Activated CD8-positive, alpha-beta memory T cell treated with anti-CD3 and anti-CD28 coated beads, Interleukin-2, amount 50 U/mL, for 4 hours (primary cell): ENCODE measurements at places on chromosomes 11 and 22.

GRCh38 chr11:100776212-100776896 lies 89.3 kb downstream of the ARHGAP42 start:
- DNase-seq, result no peak

GRCh38 chr22:38454353-38455075 lies 485 bp downstream of the KCNJ4 start:
- no peak for DNase-seq

- DNase-seq, result no peak
Observed at GRCh38 chr11:120882175-120882574, 141.7 kb upstream of the TBCEL start.

- DNase-seq, result no peak
Observed at GRCh38 chr11:45366619-45367190, 80.6 kb upstream of the SYT13 start.

- no peak for DNase-seq
Observed at GRCh38 chr11:46755962-46756361, 36.9 kb downstream of the F2 start.

DNA sequence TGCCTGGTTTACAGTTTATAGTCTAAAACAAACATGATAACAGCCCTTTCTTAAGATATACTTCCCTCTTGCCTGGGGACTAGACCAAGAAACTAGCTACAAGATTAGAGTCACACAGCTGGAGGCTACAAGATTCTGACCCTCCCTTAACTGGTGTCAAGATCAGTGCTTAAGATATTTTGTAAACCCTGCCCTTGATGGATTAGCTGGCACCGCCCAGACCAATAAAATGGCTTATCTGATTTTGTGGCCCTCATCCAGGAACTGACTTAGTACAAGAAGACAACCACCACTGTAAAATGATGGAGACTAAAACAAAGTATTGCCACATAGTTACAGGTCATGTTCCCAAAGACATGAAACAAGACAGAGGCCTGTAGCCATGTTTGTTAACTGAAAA lies 53.4 kb downstream of the FAM181B start:
- no peak for DNase-seq

GRCh38 chr22:37750596-37751162 lies 53.8 kb downstream of the TRIOBP start:
- DNase-seq, result no peak

DNA sequence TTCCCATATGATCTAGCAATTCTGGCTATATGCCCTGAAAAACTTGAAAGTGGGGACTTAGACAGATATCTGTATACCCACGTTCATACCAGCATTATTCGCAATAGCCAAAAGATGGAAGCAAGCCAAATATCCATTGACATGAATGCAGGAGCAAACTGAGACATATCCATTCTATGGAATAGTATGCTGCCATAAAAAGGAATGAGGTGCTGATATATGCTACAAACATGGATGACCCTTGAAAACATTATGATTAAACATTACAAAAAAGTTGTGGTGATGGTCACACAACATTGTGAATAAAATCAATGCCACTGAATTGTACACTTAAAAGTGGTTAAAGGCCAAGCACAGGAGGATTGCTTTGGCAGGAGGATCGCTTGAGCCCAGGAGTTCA lies 25.5 kb downstream of the MFNG start:
- DNase-seq, result no peak

GRCh38 chr11:74670171-74670570 lies 61.1 kb downstream of the CHRDL2 start:
- no peak for DNase-seq

DNA sequence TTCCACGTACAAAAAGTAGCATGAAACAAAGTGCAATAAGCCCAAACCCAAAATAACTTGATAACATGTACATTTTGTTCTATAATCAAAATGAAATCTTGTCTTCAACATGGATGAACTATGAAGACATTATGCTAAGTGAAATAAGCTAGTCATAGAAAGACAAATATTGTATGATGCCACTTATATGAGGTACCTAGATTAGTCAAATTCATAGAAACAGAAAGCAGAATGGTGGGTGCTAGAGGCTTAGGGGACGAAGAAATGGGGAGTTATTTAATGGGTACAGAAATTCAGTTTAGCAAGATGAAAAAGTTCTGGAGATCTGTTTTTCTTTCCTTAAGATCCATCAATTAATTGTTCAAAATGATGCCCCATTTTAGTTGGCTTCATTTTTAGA lies 7.5 kb downstream of the PGM2L1 start:
- DNase-seq, result no peak

DNA sequence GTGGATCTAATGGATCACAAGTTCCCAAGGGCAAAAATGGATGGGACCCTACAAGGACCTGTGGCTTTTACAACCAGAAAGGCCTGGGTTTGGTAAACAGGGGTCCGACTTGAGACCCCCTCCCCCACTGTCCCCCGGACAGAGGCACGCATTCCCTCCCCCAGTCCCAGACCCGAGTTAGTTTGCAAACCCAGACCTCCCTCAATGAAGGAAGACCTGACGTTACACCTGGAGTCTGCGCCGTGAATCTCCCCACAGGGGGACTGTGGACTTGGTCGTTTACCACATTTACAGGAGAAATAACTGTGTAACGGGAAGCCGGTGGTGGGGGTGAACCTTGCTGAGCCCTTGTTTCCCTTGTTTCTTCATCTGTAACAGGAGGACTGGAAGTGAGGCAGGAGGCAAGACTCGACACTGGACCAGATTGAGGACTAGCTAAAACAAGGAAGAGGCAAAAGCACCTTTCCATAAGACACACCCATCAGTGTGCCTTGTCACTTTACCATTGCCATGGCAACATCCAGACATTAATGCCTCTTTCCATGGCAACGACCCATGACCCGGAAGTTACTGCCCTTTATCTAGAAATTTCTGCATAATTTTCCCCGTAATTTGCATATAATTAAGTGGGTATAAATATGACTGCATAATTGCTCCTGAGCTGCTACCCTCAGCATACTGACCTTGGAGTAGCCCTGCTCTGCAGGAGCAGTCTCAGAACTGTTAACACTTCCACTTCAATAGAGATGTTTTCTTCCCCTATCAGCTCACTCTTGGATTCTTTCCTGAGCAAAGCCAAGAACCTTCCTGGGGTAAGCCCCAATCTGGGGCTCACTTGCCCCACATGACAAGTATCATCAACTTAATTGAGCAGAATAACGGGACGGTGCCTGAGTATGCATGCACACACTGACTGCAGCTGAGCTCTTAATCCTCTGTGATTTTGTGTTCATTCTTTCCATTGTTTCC lies 25.4 kb downstream of the PDGFB start:
- DNase-seq, result no peak

GRCh38 chr22:28299753-28300152 lies 379.9 kb downstream of the TTC28 start:
- DNase-seq, result no peak

DNA sequence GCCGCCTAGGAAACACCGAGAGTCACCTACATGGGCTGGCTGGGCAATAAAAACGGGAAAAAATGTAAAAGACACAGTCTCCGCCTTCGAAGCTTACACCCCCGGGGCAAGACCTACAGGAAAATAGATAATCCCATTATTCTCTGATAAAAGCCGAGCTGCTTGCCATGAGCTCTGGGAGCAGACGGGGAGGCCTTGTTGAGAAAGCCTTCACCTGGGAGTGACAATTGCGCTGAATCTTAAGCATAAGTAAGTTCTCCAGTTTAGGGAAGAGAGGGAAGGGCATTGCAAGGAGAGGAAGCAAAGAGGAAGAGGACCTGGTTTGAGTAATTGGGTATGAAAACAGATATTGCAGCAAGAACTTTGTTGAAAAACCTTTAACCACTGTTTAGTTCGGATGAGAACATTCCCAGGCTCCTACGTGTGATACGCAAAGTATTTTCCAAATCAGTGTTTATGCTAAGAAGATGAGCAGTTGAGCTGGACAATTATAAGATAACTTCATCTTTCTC lies 813 bp upstream of the BTBD10 start:
- DNase-seq, result no peak

DNA sequence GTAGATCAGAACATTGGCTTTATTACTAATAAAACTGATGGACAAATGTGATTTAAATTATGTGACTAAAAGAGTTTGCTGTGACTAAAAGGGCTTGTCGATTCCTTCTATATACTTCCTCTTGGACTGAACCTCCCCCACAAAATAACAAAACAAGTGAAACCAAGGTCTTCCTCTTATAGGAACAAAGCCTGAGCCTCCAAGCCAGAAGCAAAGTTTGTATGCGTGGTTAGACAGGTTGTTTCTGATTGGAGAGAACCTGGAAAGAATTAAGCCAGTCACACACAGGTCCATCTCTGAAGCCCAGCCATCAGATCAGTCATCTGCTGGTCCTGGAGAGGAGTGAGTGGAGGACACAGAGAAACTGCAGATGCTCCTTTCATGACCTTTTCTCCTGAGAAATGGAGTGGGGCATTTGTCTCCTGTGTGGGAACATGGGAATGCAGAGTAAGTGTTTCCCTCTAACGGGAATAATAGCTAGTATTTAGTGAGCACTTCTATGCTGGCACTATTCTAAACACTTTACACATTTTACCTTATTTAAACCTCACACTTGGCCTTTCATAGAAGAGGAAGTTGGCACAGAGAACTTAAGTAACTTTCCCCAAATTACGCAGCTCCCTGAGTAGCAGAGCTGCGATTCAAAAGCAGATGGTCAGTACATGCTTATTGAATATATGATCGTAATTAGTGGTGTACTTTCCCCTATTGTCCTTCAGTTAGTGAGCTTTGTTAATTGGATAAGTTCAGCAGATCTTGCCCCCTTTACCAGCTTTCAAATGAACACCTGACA lies 77.1 kb downstream of the UVRAG start:
- no peak for DNase-seq

DNA sequence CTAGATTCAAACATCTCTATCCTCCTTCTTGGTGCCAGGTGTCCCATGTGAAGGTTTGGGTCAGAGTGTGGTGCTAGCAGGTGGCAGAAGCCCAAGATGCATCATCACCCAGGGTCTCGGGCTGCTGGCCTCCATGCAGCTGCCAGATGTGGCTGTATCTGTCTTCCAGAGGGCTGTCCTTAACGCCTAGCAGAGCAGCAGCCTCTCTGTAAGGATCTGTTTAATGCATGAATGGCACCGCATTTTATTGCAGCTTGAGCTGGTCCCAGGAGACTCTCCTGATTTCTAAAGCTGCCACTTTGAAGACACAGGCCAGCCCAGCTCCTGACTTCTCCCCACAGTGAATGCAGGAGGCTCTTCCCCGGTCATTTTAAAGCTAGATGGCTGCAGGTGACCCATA lies 26.3 kb downstream of the SLC1A2 start:
- no peak for DNase-seq

GRCh38 chr11:45646275-45646927 lies 19.0 kb downstream of the CHST1 start:
- no peak for DNase-seq

- no peak for DNase-seq
Observed at GRCh38 chr11:23995891-23996290, 501.0 kb upstream of the LUZP2 start.

DNA sequence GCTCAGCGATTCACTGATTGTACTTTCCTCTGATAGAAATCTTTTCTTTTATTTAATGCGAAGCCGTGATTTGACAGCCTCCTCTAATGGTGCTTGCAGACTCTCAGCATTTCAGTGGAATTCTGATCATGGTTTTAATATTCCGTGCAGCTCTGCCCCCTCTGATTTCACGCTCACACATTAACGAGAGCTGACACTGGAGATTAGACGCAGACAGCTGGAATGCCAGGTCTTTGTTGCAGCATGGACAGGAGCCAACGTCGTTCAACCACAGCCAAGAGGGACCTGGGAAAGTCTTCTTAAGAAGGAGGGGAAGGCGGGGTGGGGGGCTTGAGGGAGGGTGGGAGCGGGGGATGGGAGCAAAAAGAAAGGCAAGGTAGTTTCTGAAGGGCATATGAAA lies 186.4 kb downstream of the BLID start:
- DNase-seq, result no peak

DNA sequence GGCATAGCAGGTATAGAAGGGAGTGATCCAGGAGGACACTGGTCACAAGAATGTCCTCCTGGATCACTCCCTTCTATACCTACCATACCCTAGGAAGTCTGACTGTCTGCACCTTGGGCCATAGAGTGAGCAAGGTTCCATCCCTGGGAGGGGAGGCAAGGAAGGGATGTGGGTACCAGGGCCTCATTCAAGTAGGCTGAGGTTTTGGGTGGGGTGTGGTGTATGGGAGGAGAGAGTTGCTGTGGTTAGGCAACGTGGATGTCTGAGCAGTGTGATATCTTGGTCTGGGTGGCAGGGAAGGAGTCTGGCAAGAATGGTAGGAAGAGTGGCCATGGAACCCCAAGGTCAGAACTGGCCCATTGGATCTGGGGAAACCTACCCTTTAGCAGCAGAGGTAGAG lies 13.2 kb downstream of the PPFIBP2 start:
- no peak for DNase-seq

- DNase-seq, result no peak
Observed at GRCh38 chr22:50072714-50073538, 12.3 kb downstream of the MLC1 start.

DNA sequence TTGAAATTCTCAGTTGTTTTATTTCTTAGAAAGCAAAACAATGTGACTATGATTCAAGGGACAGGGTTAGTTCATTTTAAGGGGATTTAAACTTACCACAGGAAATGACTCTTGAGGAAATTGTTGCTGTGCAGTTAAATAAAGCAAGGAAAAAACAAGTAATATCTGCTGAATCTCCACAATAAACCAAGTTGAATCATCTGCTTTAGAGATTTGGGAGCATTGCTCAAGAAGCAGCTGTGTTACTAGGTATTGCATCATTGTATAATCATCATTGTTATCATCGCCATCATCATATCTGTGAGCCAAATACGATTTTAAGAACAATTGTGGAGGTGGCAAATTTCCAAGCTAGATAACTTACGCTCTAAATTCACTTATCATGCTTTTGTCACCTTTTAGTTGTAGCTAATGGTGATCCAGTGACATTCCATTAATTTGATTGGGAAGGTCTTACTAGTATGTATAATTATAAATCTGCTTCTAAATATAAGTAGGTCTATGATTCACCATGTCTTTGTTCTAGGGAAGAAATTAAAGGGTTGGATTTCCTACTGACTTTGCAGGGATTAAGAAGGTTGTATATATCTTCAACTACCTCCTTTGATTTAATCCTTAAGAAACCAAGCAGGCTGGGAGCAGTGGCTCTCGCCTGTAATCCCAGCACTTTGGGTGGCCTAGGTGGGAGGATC lies 19.9 kb downstream of the MMP10 start:
- no peak for DNase-seq
